Activated gamma-delta T cell treated with Interleukin-2 at 50 U/mL for 16 hours (primary cell): ENCODE measurements at places on chromosomes 2 and 18.
A peak's percentile ranks its signal among the peaks of the same experiment; 100 is the strongest.

GRCh38 chr2:45891719-45892424 lies 240.4 kb downstream of the PRKCE start:
- no peak for DNase-seq

DNA sequence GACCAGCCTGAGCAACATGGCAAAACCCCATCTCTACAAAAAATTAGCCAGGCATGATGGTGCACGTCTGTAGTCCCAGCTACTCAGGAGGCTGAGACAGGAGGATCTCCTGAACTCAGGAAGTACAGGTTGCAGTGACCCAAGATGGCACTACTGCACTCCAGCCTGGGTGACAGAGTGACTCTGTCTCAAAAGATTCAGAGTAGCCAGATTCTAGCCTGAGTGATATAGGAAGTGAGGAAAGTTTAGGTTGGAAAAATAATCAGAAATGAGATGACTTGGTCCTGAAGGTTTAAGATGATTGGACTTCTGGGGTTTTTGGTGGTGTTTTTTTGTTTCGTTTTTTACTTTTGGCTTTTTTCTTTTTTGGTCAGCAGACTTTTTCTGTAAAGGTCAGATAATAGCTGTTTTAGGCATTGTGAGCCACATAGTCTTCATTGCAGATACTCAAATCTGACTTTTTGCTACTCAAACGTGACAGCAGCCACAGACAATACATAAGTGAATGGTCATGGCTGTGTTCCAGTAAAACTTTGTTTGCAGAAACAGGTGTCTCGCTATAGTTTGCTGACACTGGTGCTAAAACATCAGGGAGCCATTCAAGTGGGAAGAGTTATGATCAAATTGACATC lies 104.1 kb upstream of the UBXN4 start:
- no peak for DNase-seq

- DNase-seq: no peak
These were observed 484 bp downstream of the AFF3 start for GRCh38 chr2:100141906-100142305.

DNA sequence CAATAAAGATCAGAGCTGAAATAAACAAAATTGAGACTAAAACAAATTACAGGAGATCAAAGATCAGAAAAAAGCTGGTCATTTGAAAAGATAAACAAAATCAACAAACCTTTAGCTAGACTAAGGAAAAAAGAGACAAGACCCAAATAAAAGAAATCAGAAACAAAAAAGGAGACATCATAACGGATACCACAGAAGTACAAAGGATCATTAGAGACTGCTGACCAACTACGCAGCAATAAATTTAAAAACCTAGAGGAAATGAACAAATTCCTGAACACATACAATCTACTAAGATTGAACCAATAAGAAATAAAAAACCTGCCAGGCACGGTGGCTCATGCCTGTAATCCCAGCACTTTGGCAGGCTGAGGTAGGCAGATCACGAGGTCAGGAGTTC lies 33.7 kb downstream of the USP34 start:
- no peak for DNase-seq

DNA sequence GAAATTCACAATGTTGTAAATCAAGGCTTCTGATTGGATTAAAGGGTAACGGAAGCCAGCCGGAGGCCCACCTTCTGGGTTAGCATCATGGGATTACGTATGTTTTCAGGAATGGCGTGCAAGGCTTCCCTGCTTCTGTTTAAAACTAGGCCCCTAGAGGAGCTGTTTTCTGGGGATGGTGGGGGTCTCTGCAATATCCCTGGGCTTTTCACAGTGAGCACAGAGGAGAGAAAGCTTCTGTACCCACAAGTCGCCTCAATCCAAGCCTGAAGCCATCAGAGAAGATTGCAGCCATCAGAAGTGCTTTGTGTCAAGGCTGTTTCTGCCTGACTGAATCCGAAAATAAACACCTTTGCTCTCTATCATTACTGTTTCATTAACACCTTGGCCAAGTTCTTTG lies 226.9 kb upstream of the SMIM21 start:
- no peak for DNase-seq

DNA sequence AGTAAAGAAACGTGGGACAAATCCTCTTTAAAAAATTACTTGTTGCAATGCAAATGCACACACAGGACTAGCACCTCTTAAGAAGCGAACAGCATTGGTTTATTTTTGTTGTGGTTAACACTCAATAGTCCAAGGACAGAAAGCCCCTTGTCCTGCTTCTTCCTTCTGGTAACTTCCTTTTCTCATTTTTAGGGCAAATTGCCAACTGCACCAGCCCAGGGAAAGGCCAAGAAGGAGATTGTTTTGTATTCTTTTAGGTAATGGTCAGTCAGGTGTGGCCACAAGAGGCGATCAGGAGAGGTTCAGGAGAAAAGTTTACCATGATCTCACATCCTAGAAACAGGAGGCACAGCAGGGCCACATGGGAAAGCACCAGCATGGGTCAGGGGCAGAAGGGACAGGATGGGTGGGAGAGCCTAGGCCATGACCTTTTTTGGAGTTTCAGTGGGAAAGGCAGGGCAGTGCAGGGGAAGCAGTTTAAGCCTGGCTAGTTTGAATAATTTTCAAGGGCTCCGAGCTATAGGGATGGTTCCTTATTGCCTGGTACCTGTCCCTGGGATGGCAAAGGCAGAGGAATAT lies 73.0 kb downstream of the CHRNA1 start:
- DNase-seq: no peak

- no peak for DNase-seq
These were observed 97.4 kb upstream of the UGP2 start for GRCh38 chr2:63743982-63744966.

GRCh38 chr2:150811259-150811855 lies 323.9 kb upstream of the RND3 start:
- DNase-seq: no peak

- no peak for DNase-seq
These were observed 224.5 kb upstream of the SPOPL start for GRCh38 chr2:138277062-138277461.

GRCh38 chr2:33505966-33506365 lies 29.5 kb downstream of the RASGRP3 start:
- no peak for DNase-seq

- DNase-seq: no peak
These were observed 782.6 kb upstream of the FSHR start for GRCh38 chr2:49936965-49937364.

DNA sequence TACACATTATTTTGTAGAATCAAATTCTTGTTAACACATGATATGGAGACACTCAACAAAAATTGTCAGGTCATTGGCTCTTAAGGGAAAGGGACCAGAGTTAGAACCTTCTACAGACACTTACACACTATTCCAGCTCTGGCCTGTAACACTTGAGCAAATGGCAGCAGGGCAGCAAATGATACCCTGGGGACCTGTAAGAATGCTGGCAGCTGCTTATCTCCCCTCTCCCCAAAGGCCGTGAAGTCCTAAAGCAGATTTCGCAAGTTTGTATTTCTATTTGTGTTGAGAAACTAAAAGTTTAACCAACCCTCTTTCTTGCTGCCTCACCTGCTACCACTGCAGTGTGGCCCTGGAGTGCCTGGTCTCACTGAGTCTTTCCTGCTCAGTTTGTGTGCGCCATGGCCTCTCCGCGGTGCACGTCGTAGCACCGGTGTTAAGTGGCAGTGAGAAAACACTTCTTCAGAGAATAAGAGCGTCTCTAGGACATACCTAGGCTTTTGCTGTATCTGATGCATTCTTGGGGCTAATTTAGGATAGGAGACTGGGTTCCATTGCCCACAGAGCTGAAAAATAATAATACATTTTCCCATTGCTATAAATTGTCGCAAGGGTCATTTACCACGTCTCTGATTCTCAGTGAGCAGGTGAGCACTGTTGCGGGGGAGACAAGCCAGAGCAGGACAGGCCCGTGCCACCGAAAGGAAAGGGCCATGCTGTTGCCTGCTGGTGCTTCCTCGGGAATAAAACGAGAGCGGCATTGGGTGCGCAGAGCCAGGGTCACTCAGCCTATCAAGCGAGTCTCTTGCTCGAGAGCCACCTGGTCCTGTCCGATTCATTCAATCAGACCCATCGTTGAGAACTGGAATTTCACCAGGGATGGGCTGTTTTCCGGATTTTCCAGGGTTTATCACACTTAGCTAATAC lies 204.9 kb downstream of the PTGR3 start:
- no peak for DNase-seq

DNA sequence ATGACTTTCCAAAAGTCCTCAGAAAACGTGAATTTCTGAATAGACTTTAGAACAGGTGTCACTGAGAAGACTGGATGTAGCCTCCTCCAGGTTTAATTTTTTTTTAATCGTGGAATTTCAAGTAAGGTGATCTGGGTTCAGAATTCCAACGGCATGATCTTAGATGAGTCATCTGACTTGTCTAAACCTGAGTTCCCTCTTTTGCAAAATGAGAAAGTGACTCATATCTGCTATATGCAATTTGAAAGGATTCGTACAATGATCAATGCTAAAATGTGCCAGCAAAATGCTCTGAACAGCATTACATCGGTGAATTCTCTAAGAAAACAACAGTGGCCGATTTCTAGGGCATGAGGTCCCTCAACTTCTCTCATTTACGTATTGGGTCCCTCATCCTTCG lies 69.1 kb upstream of the ZNF516 start:
- DNase-seq: no peak

DNA sequence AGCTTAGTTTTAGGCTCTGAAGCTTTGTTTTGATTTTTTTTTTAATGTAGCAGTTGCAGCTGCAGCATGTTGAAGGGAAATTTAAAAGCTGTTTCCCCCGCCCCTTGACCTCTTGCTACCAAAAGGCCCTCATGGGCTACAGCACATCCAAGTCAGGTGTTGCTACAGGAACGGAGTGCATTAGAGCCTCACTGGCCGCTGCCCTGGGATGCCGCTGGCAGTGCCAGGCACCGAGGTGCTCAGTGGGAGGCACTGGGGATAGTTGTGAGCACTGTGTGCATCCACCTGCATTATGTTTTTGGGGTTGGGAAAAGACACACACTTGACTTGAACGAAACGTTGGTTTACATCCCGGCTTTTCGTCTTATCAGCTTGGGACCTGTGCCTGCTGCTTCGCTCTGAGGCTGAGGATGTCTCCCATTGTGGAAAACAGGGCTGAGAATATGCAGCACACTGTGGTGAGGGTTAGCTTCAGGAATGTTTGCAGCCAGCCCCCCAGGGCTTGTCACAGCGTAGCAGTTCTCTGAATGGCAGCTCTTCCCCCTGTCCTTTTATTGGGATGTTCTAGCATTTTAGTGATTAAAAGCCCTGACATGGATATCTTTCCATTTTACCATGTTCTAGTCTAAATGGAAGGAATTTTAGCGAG lies 24.1 kb downstream of the DCDC2C start:
- no peak for DNase-seq

DNA sequence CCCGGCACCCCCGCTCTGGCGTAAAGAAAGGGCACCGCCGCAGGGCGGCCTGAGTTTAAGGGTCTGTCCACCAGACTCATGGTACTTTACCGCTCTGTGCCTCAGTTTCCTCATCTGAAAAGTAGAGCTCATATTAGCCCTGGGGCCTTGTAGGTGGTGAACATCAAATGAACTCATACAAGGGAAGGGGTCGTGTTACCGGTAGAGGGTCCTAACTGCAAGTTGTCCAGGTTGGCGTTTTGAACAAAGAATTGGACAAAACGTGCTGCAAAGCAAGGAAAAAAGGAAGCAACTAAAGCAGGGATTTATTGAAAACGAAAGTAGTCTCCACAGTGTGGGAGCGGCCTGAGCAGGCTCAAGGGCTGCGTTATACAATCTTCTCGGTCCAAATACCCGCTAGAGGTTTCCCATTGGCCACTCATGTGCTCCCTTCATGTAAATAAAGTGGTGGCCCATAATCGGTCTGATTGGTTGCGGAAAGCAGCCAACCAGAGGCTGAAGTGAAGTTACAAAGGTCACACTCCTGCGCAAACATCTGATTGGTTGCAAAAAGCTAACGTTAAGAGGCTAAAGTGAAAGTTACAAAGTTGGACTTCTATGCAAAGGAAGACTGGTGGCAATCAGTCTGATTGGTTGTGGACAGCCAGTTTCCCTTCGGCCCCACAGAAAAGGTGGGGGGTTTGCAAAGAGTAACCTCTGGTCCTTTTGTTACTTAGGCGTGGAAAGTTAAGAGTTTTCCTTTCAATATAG lies 80.7 kb upstream of the LDLRAD4 start:
- peak; percentile 56 for DNase-seq

DNA sequence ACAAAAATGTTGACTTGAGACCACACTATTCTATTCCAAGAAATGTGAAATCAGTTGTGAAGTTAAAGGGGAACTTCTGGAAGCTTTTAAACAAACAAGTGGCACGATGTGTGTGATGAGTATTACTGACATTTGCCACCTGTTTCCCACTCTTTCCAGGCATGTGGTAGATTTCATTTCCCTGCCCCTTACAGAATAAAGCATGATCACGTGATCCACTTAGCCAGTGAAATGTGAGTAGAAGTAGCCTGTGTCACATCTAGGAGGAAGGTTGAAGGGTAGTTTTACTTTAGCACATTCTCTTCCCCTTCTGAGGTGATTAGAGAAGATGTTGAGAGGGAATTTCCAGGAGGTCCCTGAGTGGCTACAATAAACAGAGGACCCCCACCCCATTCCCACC lies 3.8 kb downstream of the COL4A4 start:
- no peak for DNase-seq

DNA sequence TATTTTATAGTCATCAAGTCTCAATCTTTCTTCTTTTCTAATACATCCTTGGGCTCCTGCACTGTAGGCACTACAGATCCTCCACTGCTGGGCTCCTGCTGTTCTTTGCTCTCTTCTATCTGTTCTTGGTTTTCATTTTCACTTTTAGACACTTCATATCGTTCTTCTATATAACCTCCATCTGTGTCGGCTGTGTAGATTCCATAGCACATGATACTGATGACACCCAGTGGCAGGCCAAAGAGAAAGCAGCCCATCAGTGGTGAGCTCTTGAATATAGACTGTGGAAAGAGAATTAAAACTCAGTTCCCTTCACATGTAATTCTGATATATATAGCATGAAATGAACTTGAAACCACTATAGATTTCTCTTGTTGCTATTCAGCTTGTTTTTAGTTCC lies 38.0 kb downstream of the TMX3 start:
- DNase-seq: no peak

GRCh38 chr2:221571025-221571550 lies 1.0 kb downstream of the EPHA4 start:
- peak; percentile 47 for DNase-seq

- no peak for DNase-seq
These were observed 53.2 kb upstream of the POMC start for GRCh38 chr2:25221579-25221978.

DNA sequence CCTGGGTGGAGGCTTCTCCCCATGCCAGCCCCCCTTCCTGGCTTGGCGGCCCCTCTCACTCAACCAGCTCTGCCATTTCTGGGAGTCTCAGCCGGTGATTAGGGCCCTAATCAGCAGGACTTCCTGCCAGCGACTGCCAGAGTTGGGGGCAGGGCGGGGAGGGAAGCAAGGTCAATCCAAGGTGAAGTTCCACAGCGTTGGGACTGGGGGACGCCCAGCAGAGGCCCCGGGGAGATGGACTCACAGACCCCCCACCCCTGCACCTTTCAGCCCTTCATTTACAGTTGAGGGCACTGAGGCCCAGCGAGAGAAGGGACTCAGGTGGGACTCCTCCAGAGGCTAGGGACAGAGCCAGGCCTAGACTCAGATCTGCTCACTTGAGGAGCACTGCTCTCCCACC lies 65.3 kb downstream of the TNS1 start:
- DNase-seq: no peak
